NK-92 treated with Interleukin-12 subunit alpha and Interleukin-12 subunit beta, amount 100 ng/mL, for 24 hours (cell line): ENCODE measurements at places on chromosomes 16 and 17.

GRCh38 chr16:82867485-82867884 lies 240.7 kb downstream of the CDH13 start:
- no peak for DNase-seq

DNA sequence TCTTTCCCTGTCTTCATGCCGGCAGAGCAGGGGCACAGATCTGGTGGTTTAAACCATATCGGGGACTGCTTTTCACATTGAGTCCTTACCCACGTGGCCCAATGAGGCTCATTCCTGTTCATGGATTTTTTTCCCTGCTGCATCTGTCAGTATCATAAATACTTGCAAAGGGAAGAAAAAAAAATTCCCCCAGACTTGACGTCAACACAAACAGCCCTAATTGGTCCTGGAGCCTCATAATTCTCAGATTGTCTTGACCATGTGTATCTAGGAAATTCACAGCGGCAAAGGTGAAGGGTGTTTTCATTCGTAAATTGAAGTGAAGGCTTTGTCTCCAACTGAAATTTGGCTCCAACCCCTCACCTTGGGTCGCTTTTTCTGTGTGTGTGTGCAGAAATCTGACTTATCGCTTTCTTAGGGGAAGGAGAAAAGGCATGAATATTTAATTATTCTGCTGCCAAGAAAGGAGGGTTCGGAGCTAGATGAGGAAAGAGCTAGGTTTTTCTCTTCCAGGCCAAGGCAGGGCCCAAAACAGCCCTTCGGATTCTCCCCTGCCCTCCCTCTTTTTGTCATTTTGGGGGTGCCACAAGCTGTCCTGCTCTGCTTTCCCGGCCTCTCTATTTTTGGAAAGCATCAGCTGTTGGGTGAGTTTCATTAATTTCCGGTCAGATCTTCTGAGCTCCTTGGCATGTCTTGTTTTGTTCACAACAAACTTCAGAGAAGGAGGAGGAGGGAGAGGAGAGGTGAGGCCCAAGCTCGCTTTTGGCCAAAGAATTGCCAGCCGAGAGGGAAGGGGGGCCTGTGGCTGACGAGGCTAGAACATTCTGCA lies 17.8 kb upstream of the CIBAR2 start:
- no peak for DNase-seq

- no peak for DNase-seq
These were observed 13.7 kb upstream of the KRT23 start for GRCh38 chr17:40951011-40951622.

GRCh38 chr17:16459855-16460550 lies 32.0 kb downstream of the LRRC75A start:
- DNase-seq, result no peak

- DNase-seq, result no peak
These were observed 40.0 kb upstream of the CCR7 start for GRCh38 chr17:40605306-40605705.
